ENCODE measurements at places on chromosomes 13 and 19. TPM values are rescaled to one million over a fixed set of nuclear protein-coding genes. Genes with fewer than 3 reads are reported as not detected.

PLPP2 gene
- total RNA-seq: 0.64 TPM

DNA sequence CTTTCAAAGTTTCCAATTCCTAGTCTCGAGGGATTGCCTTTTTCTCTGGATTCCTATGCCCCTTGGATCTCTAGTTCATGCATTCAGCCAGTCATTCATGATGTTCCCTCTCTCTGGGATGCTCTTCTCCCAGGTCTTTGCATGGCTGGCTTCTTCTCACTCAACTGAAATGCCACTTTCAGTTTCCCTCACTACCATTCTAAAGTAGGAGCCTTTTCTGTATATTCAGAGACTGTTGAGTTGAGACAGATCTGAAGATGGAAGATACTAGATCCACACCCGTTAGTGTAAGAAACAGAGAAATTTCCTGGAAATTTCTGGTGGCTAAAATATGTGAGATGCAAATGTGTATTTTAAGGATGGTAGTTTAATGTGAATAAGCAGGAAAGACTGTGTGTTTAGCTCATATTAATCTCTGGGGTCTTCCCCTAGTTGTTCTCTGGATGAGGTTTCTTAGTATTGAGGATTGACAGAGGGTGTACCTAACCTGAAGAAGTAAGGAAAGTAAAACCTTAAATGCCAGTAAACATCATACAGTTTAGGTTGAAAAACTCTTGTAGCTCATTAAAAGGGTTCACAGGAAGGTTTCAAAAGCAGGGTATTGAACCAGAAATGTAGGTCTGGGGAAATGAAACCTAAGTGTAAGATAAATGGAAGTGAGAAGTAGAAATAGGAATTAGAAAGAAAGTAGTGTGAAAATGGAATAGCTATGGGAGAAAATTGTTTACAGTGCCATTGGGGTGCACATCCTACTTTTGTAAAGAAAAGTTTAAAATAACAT, 331.3 kb downstream of the NDFIP2 start:
- no peak for DNase-seq

DNA sequence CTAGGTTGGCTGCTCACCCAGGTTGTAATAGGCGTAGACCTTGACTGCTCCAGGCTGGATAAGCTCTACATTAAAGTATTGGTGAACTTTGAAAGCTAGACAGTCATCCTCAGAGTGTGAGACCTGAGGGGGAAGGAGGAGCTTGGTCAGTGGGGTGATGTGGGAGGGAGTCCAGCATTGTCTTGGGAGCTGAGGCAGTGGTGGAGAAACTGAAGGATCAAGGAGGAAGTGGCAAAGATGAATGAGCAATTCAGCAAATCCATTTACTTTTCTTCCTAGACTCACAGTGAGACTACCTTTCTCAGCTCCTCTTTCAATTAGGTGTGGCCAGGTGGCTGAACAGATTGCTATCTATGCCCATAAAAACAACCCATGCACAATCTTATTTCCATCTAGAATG, 10.2 kb upstream of the TNFSF14 start:
- DNase-seq: no peak

- no peak for DNase-seq
Observed at GRCh38 chr13:48629277-48629676, 24.5 kb upstream of the CYSLTR2 start.
